ENCODE measurements at places on chromosomes 11 and 22.
A peak's percentile ranks its signal among the peaks of the same experiment; 100 is the strongest.

GRCh38 chr11:32426819-32427615 lies 8.3 kb downstream of the WT1 start:
- peak; percentile 91 for DNase-seq

DNA sequence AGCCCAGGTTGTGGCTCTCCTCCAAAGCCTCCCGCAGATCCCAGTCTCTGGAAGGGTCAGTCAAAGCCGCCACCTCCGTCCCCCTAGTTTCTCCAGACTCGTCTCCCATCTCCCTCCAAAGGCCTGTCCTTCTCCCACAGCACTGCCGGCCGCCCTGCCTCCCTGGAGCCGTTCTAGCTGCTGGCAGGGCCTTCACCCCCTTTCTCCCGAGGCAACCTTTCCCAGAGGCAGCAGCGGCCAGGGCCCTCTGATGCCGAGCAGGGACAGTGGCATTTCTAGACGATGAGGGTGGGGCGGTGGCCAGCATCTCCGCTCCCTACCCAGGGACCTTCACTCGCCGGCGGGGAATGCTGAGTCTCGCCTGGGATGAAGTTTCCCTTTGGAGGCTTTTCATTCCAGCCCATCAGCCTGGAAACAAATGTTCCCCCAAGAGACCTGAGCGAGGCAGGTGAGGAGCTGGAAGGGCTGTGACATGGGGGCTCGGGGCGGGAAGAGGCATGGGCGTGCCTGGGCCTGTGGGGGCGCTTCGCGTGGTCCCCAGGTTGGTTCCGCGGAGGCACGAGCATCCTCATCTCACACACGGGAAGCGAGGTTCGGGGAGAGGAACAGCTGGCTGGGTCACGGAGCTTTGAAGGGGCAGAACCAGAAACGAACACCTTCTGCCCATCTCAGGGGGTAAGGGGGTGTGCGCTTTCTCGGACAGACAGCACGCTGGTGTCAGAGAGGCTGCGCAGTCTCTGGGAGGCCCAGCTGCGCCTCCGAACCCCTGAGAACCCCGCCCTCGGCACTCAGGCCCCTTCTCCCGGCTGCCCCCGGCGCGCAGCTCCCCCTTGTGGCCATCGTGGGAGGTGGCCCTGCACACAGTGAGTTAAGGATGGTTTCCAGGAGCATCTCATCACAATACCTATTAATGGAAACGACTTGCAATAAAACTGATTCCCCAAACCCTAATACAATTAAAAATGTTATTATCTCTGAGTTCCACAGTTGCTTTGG lies 18.1 kb upstream of the KLHL35 start:
- DNase-seq = peak; percentile 97

GRCh38 chr22:48700566-48701295 lies 1126.9 kb downstream of the BRD1 start:
- DNase-seq = peak; percentile 69

DNA sequence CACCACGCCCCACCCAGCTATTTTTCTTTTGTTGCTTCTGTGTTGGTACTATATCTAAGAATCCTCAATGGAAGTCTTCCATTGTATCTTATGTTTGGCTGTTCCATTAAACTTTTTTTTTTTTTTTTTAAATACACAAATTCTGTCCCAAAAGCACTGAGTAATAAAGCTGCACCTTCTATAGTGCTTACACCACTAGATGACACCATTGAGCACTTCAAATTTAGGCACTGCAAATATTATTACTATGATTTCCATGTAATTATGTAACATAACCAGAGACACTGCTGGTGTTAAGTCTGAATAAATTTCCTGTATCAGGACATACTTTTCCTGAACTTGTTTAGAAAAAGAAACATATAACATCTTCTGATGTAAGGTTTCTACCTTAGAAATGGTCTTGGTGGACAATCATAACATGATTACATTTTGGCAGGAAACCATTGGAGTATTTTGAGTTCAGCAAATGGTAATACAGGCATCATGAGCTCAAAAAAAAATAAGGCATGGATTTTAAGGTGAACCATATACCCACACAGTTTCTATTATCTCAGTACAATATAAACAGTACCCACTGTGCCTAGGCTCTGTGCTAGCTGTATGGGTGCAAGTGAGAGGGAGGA lies 110.5 kb downstream of the ATG16L2 start:
- DNase-seq = no peak

- no peak for DNase-seq
Observed at GRCh38 chr11:826836-827145, 928 bp upstream of the CRACR2B start.

Data from H7 (cell line).